ENCODE measurements at places on chromosomes 1 and 21.

GRCh38 chr1:50774759-50775351 lies 185.2 kb downstream of the FAF1 start:
- peak; percentile 75 for DNase-seq

- DNase-seq, result no peak
Measured at GRCh38 chr21:15731243-15731613, 1.4 kb downstream of the USP25 start.

DNA sequence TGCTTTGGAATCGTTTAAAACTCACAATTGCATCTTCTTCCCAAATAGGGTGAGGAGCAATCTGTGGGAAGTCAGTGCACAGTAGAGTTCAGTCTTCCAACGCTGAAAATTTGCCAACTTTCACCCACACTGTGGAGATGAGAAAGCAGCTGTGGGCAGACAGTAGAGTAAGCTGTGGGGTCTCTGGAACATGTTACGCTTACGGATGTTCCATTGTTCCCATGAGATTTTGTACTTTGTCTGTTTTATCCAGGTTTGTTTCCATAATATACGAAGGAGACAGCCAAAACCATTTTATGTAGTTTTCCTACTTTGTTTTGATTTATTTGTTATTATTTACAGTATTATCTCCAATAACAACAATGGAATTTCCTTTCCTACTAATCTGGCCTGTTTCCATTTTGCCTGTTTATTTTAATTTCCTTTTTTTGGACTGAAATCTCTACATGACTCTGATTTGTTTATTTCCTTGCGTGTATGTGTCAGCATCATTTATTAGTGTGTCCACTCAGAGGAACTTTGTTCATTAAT lies 65.1 kb upstream of the RGL1 start:
- DNase-seq, result no peak

GRCh38 chr1:171267391-171267790 lies 19.1 kb downstream of the FMO1 start:
- DNase-seq, result no peak

DNA sequence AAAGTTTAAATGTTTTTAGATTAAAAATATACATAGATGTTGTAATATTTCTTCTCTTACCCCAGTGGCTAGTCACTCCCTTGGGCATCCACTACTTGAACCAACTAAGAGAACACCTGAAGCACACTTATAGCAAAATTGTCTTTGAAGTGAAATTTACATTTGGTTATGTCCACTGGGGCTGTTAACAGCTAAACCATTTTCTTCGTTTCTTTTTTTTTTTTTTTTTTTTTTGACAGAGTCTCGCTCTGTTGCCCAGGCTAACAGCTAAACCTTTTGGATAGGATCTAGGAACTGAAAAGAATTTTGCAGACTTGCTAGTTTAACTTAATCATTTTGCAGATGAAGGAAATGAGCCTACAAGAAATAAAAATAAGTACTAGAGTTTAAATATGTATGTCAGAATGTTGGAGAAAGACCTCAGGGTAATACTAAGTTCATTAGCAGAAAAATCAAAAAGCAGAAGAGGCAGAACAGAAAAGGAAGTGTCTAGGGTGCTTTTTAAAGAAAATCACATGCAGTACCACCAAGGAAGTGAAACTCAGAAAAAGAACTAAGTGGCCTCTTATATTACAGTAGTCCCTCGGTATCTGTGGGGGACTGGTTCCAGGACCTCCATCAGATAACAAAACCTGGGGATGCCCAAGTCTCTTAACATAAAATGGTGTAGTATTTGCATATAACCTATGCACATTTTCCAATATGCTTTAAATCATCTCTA lies 11.8 kb downstream of the DRAM2 start:
- peak; percentile 77 for DNase-seq

- no peak for DNase-seq
Measured at GRCh38 chr21:31161157-31161556, 122.9 kb upstream of the KRTAP19-8 start.

- no peak for DNase-seq
Measured at GRCh38 chr21:20013851-20014250, 984.4 kb upstream of the NCAM2 start.

- peak; percentile 33 for DNase-seq
Measured at GRCh38 chr1:42963378-42964043, 4.8 kb upstream of the SLC2A1 start.

- no peak for DNase-seq
Measured at GRCh38 chr1:3287656-3288160, 166.8 kb upstream of the ARHGEF16 start.

DNA sequence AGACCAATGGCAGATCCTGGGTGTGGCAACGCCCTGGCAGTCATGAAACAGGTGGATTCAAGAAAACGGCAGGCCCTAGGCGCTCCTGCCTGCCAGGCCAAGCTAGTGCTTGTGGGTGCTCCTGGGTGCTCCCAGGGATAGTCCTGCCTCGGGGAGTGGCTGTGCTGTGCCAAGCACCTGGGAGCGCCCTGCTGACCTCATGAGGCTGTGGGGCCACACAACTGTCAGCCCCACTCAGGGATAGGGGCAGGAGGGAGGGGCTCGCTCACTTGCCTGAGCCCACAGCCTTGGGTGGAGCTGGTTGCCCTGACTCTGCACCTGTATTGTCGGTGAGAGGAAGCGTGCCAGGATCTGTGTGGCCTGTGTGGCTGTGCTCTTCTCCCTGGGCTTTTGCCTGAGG lies 9.4 kb downstream of the SNAP47 start:
- DNase-seq, result no peak

GRCh38 chr1:207336559-207337467 lies 15.3 kb downstream of the CD55 start:
- DNase-seq, result peak; percentile 90

- DNase-seq, result no peak
Measured at GRCh38 chr1:190942475-190942874, 464.8 kb upstream of the BRINP3 start.

GRCh38 chr1:172431721-172432192 lies 11.3 kb downstream of the C1orf105 start:
- no peak for DNase-seq

DNA sequence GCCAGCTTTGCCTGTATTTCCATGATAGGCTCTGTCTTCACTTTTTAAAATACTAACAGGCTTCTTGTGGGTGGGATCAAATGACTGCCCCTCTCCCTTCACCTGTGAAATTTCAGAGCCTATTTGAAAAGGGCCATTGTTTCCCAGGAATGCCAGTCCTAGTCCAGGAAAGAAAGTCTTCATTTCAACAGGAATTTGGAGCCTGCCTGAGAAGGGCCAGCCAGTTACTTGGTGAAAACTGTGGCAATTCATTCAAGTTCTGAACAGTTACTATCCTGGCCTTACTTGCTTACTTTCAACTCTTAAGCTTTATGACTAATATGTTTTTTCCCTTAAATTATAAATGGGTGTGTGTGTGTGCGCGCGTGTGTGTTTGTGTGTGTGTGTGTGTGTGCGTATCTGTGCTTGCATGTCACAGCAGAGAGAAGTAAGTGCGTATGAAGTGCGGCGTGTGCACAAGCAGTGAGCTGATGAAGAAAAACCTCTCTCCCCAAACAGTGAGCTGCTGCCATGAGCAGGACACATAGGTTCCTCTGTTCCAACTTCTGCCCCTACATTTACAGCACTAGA lies 67.5 kb upstream of the RNPC3 start:
- no peak for DNase-seq

DNA sequence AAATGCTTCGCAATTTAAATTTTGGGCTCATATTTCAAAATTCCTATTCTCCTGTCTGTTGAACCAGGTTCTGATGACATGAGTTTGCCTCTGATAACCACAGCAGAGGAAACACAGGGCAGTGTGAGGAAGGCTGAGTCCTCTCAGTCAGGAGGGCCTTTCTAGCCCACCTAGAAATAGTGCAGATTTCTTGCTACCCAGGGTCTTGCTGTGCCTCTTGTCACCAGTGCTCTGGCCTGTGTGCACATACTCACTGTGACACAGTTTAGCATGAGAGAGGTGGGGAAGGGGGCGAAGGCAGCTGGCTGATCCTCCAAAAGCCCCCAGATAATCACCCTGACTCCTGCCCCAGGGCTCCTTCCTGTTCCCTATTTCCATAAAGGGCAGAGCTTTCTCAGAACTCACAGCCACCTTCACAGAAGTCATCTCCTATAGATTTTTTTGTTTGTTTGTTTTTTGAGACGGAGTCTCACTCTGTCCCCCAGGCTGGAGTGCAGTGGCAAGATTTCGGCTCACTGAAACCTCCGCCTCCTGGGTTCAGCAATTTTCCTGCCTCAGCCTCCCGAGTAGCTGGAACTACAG lies 23.7 kb downstream of the ERRFI1 start:
- DNase-seq, result peak; percentile 22

DNA sequence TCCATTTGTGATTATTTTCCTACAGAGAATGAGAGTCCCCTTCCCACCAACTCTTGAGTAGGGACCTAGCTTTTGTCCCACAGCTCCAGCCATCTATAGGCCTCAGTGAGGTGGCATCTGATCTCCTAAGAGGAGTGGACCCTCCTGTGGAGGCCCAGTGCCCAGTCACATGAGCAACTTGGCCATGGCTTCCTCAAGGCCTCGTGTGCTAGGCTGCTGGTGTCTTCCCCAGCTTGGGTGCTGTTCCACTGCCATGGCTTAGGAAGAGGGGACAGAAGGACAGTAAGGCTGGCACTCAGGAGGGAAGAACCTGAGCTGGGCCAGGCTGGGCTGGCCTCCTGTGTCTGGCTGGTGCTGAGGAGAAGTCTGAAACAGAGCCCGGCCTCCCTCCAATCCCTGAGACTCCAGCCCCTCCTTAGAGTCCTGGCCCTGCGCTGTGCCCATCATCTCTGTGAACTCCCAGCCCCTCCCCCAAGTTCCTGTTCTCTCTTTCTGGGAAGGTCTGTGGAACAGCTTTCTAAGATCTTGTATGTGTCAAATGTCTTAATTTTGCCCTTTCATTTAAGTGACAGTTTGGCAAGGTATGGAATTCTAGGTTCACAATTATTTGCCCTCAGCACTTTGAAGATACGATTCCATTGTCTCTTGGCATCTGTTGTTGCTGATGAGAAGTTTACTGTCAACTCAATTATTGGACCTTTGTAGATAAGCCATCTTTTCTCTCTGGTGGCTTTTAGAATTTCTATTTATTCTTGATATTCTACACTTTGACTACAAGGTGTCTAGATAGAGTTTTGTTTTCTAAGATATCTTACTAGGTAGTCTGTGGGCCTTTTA lies 7.1 kb upstream of the KCNQ4 start:
- DNase-seq, result no peak

- DNase-seq, result no peak
Measured at GRCh38 chr1:154852845-154853244, 17.2 kb downstream of the KCNN3 start.

DNA sequence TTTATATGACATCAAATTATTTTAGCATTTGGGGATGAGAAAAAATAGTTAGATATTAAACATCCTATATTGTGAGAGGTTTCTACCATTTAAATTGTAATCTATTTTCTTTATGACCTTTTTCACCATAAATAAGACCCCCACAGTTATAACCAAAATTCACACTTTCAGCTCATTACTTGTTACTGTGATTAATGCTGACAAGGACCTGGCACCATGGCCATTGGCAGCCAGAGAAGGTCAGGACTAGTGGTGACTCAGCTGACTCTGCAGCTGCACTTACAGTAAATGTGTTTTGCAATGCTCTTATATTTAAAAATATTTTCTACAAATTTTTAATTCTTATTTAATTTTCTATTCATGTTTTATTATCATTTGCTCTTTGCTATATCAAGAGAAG lies 133.3 kb upstream of the C1orf105 start:
- DNase-seq, result no peak

- no peak for DNase-seq
Measured at GRCh38 chr1:82710091-82710490, 909.4 kb downstream of the ADGRL2 start.

DNA sequence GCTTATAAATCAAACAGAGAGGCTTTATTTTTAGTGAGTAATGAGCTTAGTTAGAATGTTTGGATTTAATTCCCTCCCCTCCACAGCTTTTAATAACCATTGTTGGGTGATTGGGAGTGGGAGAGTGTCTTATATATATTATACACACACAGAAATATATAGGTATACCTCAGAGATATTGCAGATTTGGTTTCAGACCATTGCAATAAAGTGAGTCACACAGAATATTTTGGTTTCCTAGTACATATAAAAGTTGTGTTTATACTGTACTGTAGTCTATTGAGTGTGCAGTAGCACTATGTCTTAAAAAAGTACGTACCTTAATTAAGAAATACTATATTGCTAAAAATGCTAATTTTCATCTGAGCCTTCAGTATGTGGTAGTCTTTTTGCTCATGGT lies 44.4 kb downstream of the RPS6KC1 start:
- DNase-seq, result no peak

DNA sequence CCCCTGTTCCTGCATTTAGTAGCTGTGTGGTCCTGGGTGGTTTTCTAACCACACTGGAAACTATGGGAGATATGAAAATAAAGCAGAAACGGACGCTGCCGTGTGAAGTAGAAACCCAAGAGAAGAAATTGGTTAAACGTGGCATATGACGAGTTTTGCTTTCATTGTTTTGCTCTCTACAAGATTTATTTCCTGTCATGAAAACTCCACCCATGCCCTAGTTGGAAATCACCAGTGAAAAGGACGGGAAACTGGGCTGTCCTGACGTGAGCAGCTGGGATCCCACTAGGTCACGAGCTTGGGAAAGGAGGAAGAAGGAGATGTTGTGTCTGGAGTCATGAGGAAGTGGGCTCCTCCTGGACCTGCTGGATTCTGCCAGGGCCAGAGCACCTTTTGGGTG lies 120.8 kb upstream of the GADD45A start:
- no peak for DNase-seq

- peak; percentile 93 for DNase-seq
Measured at GRCh38 chr1:198638894-198639635, at the start of gene PTPRC. TSS of gene PTPRC (plus strand) at chr1:198639040. CDS start at chr1:198639269, 229 bp downstream.

GRCh38 chr1:77834771-77835334 lies 53.6 kb upstream of the NEXN start:
- no peak for DNase-seq

GRCh38 chr1:201896951-201897391 lies 8.3 kb downstream of the SHISA4 start:
- no peak for DNase-seq

- DNase-seq, result peak; percentile 24
Measured at GRCh38 chr1:199399996-199400724, 627.4 kb upstream of the NR5A2 start.

- no peak for DNase-seq
Measured at GRCh38 chr1:9444532-9444931, 94.7 kb upstream of the SLC25A33 start.

Measured in inflammatory macrophage treated with lipopolysaccharide for 1 hour (primary cell).